ENCODE measurements at places on chromosomes 13 and 19. TPM values are rescaled to one million over a fixed set of nuclear protein-coding genes. Genes with fewer than 3 reads are reported as not detected.

LPAR6 gene
- 6.7 TPM for total RNA-seq

DCLK1 gene
- 11.2 TPM for total RNA-seq

ZNF100 gene
- 19.2 TPM for total RNA-seq

KRTDAP gene
- total RNA-seq: not detected

CLN5 gene
- 12.4 TPM for total RNA-seq

DNA sequence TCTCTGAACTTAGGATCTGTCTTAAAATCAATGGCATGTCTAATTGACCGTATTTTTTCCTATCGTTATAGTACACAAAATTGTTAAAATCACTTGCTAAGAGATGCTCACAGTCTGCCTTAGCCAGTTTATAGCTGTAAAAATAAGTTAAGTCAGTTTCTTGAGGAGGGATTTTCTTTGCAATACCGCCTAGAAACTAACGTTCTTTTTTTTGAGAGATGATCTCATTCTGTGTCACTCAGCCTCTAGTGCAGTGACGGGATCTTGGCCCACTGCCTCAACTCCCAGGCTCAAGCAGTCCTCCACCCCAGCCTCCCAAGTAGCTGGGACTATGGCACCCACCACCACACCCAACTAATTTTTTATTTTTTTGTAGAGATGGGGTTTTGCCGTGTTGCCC is 4.4 kb downstream of the CKAP2 start:
- H3K4me1 ChIP-seq: peaks cover 16% of the 10 kb centered on the region
- H3K27me3 ChIP-seq: no peaks in the 10 kb centered on the region
- H3K36me3 ChIP-seq: peaks cover 83% of the 10 kb centered on the region
- DNase-seq: no peak
- no peak overlapping the region for H3K4me3 ChIP-seq
- no peak overlapping the region for H3K27ac ChIP-seq

FAM83E gene
- total RNA-seq: 5.5 TPM

ZNF546 gene
- total RNA-seq: 5.5 TPM

DNA sequence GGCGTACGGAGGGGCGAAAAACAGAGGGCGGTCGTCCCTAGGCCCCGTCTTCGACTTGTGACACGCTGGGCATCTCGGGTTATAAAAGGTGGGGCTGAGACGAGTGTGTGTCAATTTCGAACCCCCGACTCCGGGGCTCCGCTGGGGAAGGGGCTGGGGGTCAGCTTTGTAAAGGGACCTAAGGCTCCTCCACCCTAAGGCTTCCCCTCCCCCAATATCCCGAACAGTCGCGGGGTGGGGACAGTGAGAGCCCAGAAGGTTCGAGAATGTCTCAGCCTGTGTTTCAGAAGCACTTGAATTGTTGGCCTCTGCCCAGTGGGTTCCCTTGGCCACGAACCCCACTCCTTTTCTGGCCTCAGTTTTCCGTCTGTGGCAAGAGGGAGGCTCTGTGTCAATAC is 450 bp downstream of the SELENOW start:
- H3K36me3 ChIP-seq: peaks cover 24% of the 10 kb centered on the region
- no peaks in the 10 kb centered on the region for H3K27me3 ChIP-seq
- DNase-seq: no peak
- H3K4me1 ChIP-seq: peaks cover 9% of the 10 kb centered on the region
- peak overlapping the region; percentile 99 for H3K27ac ChIP-seq

DNA sequence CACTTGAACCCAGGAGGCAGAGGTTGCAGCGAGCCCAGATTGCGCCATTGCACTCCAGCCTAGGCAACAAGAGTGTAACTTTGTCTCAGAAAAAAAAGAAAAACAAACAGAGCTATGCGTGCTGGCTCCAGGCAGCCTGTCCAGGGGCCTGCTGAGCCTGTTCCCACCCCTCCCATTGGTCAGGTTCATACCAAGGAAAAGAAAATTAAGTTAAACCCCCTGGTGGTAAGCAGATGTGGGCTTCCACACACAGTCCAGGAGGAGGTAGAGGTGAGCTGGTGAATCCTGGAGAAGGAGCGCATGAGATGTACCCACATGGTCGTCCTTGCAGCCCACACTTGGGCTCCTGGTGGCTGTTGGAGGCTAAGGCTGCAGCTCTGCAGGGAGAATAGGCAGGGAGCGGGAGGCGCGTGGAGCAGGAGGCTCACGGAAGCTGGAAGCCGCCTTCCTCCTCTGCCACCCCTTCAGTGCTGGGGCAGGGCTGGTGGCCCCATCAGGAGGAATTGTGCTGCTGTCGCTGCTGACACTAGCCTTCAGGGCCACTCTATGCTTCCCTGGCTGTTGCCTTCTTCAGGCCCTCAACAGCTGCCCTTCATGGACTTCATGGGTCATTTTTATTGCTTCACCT is 10.5 kb upstream of the CHAMP1 start:
- H3K27ac ChIP-seq: no peak overlapping the region
- no peaks in the 10 kb centered on the region for H3K27me3 ChIP-seq
- no peaks in the 10 kb centered on the region for H3K4me1 ChIP-seq
- H3K36me3 ChIP-seq: peaks cover 31% of the 10 kb centered on the region

ODAD3 gene
- 0.39 TPM for total RNA-seq

DNA sequence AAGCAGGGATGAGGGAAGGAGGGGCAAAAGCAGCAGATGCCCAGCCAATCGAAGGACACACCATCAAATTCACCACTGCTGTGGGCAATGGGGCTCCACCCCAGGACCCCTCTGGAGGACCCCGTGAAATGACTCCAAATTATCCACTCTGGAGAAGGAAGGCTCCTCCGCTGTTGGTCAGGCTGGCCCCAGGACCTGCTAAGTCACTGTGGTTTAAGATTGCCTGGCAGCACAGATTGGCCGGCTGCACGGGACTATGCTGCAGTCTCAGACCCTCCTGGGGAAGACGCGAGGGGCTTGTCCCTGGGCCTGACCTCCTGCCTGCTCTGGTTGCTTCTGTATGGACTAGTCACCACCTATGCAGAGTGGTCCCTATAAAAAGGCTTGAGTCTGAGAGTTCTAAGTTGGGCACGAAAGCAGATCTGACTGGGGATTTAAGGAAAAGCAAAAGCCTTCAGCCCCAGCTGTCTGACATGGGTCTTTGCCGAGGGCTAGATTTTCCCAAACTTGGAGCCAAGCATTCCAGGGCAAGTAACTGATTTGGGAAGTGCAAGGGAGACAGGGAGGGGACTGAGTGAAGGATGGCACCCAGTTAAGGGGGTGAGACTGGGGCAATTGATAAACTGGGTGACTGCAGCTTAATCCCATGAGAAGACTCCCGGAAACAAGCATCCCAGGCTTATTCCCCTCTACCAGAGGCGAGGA is 91.7 kb downstream of the TSHZ3 start:
- no peaks in the 10 kb centered on the region for H3K36me3 ChIP-seq
- H3K27me3 ChIP-seq: no peaks in the 10 kb centered on the region
- no peak for DNase-seq
- no peak overlapping the region for H3K27ac ChIP-seq
- peaks cover 11% of the 10 kb centered on the region for H3K4me1 ChIP-seq
- no peak overlapping the region for H3K4me3 ChIP-seq

DNA sequence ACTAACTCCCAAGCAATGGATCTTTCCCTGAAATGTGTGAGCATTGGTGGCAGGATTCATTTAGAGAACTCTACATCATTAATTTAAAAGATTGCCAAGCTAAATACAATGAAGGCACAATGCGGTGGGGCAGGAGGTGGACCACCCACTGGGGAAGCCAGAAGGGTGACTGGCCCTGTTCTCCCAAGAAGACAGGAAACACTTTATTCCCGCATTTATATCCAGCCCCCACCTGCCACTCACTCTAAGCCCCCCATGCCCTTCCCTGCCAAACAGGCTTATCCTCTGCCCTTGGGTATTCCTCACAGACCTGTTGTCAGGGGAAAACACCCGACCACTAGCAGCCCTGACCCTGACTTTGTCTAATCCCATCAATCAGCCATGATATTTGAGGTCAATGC is 189.1 kb upstream of the UBL3 start:
- H3K27me3 ChIP-seq: no peaks in the 10 kb centered on the region
- H3K36me3 ChIP-seq: no peaks in the 10 kb centered on the region
- peaks cover 20% of the 10 kb centered on the region for H3K4me1 ChIP-seq
- DNase-seq: peak; percentile 21

DNA sequence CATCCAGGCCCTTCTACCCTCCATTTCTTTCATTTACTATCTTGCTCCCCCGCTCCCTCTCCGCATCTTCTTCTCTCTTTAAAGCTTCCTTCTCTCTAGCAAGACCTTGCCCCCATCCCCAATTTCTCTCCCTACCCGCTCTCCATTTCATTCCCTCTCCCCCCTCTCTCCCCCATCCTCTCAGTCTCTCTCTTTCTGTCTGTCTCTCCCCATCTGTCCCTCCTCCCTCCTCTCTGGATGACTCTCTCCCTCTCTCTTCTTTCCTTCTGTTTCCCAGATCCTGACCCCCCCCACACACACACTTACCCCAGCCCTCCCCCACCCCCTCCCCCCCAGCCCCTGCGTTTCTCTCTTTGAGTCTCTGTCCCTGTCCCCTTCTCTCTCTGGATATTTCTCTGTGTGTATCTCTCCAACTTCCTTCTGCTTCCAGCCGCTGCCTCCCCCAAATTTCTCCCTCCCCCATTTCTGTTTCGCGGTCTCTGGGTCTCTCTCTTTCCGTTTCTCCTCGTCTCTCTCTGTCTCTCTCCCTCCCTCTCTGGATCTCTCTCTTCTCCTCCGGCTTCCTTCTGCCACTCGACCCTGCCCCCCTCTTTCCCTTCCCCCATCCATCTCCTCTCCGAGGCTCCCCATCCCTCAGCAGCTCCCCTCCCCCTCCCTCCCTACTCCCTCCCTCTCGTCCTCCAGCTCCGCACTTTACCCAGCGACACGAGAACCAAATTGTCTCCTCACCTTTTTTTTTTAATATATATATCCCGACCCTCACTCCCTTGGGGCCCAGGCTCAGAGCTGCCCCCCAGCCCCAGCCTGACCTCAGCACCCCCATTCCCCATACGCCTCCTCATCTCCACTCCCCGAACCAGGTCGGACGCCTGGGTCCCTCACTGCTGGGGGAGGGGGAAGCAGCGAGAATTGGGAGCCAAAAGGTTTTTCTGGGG is 3.6 kb upstream of the CACNG8 start:
- DNase-seq: no peak
- H3K4me1 ChIP-seq: peaks cover 21% of the 10 kb centered on the region
- peaks cover 17% of the 10 kb centered on the region for H3K27me3 ChIP-seq
- peak overlapping the region; percentile 37 for H3K4me3 ChIP-seq
- H3K36me3 ChIP-seq: no peaks in the 10 kb centered on the region
- H3K27ac ChIP-seq: no peak overlapping the region

- DNase-seq: no peak
- H3K36me3 ChIP-seq: no peaks in the 10 kb centered on the region
- no peak overlapping the region for H3K27ac ChIP-seq
- H3K27me3 ChIP-seq: no peaks in the 10 kb centered on the region
Observed at GRCh38 chr13:112775791-112776279, 86.0 kb downstream of the ATP11A start.

DNA sequence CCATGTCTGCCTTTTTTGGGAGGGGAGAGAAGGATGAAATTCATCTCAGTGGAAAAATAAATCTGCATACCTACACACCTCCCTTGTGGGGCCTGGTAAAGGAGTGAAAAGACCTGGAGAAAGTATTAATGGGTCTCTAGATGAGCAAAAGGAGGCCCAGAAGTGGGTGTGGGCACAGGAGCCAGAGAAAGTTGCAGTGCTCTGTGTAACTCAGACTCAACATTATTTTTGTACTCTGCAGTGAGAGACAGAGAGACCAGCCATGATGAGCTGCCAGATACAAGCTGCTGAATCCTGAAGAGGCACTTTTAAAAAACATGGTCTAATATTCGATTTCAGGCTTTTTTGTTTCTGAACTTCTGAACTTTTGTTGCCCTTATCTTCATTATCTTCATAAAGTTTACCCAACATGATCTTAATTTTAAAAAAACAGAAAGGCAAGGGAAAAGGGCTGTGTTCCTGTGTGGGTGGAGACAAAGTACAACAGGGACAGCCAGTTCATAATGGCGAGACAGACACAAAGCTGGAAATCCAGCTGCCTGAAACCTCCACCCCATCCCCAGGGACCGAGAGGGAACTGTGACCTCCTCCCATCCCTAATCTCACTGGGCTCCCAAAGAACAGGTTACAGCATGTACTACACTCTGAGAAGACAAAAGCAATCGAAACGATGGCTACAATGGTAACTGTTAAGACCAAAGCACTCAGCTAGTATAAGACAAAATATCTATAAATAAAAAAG is 77.2 kb downstream of the KLF12 start:
- H3K27me3 ChIP-seq: no peaks in the 10 kb centered on the region
- peaks cover 7% of the 10 kb centered on the region for H3K4me1 ChIP-seq
- no peaks in the 10 kb centered on the region for H3K36me3 ChIP-seq
- no peak overlapping the region for H3K27ac ChIP-seq
- no peak overlapping the region for H3K4me3 ChIP-seq

GRCh38 chr13:22517544-22517943 is 663.2 kb upstream of the SGCG start:
- H3K4me1 ChIP-seq: no peaks in the 10 kb centered on the region
- no peak for DNase-seq
- no peaks in the 10 kb centered on the region for H3K36me3 ChIP-seq

DNA sequence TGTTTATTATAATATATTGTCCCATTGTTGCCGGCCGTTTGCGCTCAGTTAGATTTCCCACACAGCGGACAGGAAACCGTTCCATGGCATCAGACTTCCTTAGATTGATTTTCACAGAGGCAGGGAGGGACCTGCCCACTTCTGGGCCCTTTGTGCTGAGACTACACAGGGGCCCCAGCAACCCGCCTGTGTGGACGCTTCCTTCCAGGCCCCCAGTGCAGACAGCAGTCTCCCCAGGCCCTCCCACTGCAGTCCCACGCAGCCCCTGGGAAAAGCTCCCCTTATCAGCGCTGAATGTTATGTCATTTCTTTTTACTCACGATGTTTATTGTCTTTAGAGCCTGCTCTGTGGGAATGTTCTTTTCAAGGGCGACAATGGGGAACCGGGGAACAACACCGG is 351.7 kb upstream of the ARGLU1 start:
- peaks cover 13% of the 10 kb centered on the region for H3K4me1 ChIP-seq
- no peak overlapping the region for H3K4me3 ChIP-seq
- no peak overlapping the region for H3K27ac ChIP-seq

GRCh38 chr13:79382545-79383275 is 23.3 kb downstream of the RBM26 start:
- no peaks in the 10 kb centered on the region for H3K27me3 ChIP-seq
- H3K36me3 ChIP-seq: peaks cover 13% of the 10 kb centered on the region
- H3K4me3 ChIP-seq: no peak overlapping the region
- H3K4me1 ChIP-seq: peaks cover 3% of the 10 kb centered on the region

POLR2E gene
- 343 TPM for total RNA-seq

GRCh38 chr13:113048766-113049165 is 56.8 kb upstream of the F7 start:
- no peak overlapping the region for H3K27ac ChIP-seq
- peaks cover 73% of the 10 kb centered on the region for H3K27me3 ChIP-seq
- H3K4me3 ChIP-seq: no peak overlapping the region
- DNase-seq: no peak
- H3K4me1 ChIP-seq: no peaks in the 10 kb centered on the region

CYP2A6 gene
- total RNA-seq: not detected

DNA sequence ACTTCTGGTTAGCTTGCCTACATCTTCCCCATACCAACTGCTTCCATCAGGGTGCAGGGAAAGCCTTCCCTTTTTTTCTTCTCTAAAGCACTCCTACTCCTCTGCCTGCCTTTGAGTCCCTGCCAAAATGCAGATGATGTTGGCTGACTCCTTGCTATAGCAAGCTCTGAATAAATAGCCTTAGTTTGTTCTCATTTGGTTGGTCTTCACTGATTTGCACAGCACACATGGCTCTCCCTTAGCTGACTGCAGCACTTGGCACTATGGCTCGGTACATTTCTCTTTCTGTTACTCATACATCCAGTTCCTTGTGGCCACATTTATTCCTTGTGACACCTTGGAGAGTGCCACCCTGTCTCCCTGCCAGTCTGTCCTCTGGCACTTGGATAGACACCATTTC is 249.8 kb downstream of the DCLK1 start:
- no peaks in the 10 kb centered on the region for H3K27me3 ChIP-seq
- DNase-seq: peak; percentile 11
- H3K36me3 ChIP-seq: no peaks in the 10 kb centered on the region
- H3K4me1 ChIP-seq: no peaks in the 10 kb centered on the region
